Activated CD4-positive, alpha-beta T cell treated with anti-CD3 and anti-CD28 coated beads for 4 hours (primary cell): ENCODE measurements at places on chromosomes 2 and 18.

- no peak for DNase-seq
Observed at GRCh38 chr2:217858519-217859491, 144.0 kb downstream of the TNS1 start.

GRCh38 chr2:190020720-190021119, 41.8 kb downstream of the MSTN start:
- no peak for DNase-seq

DNA sequence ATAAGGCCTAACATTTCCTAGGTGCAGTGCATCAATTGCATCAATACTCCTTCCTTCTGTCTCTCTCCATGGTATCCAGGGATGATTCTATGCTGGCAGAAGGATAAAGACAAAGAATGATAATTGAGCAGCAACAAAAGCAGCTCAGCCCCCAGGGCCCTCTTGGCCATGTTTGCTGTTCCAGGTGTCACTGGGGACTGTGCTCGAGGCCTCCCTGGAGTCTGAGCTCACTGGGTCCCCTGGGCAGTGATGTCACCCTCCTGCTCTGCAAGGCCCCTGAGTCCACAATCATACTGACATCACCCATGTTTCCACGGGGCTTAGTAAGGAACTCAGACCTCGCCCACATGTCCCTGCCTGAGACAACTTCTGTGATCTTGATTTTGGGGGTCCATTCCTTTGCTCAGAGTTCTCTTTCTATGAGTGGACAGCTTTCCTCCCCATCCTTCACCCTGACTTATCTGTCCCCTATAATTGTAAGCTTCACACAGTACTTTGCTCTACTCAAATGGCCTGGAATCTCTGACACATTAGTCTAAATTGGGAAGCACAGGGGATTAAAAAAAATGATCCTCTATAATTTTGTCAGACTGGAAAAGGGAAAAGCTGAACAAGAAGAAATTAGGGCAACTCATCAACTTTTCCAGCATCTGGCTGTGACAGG, 15.8 kb upstream of the EXOC6B start:
- no peak for DNase-seq

GRCh38 chr18:77700051-77700450, 450.4 kb downstream of the GALR1 start:
- DNase-seq = no peak

DNA sequence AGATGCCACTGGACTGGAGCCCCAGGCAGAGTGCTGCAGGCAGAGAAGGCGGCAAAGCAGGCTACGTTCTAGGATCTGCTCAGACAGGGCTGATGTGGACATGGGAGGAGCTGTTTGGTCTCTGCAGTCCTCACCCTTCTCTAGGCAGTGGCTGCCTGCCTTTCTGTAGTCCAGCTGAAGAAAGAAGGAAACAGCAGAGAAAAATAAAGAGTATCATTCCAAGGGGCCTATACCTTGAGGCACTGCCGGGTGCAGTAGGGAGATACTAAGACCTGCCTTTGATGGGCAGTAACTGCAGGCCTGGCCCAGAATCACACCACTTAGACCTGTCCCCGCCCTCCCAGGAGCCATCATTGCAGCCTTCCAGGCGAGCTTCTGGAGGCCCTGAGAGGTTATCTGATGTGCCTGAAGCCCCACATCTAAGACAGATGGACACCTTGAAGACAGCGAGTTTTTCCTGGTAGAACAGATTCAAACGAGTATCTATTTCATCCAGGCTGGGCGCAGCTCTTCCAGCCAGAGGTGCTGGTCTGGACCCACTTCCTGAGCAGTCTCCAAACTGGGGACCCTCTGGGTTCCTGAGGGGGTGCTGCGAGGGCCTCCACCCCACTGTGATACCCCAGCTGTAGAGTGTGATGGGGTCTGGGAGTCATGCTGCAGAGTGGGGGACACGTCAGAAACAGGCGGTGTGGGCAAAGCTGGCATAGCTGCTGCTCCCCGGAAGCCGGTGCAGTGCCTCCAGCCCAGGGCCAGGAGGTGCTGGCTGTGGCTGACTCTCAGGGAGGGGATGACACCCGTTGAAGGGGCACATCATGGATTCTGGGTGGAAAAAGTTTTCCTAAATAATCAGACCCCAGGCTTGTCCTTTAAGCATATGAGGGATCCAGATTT, 87.3 kb upstream of the OTOS start:
- no peak for DNase-seq

- no peak for DNase-seq
Observed at GRCh38 chr2:15069149-15069548, 436.6 kb downstream of the LRATD1 start.

- no peak for DNase-seq
Observed at GRCh38 chr2:150485114-150485870, 2.2 kb downstream of the RND3 start.

DNA sequence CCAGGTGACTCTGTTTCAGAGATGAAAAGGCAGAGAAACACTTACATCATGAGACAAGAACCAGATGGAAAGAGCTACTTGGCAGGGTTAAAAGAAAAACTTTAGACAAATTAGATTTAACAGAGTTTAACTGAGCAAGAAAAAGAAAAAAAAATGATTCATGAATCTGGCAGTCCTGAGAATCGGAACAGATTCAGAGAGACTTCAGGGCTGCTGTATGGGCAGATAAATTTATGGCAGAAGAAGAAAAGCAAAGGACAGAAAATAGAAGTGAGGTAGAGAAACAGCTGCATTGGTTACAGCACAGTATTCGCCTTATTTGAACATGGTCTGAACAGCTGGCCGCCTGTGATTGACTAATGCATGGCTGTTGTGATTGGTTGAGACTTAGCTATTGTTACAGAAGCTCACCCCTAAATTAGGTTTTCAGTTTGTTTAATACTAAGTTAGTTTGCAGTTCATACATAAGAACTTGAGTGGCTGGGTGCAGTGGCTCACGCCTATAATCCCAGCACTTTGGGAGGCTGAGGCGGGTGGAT, 43.0 kb upstream of the RHOB start:
- no peak for DNase-seq

DNA sequence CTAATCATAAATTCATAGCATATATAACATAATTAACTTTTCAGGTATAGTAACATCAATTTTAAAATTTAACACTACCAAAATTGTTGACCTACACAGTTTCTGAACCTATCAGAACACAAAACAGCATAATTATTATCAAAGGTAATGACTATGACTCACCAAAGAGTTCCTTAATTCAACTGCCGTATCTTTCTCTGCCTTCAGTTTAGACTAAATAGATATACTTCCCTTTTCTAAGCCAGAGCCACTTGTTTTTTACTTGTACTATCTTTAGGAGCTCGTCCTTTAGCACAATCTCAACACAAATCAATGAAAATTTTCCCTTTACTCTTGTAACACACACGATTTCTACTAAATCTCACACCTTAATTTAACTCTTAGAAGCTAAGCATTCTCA, 54.4 kb downstream of the CCDC88A start:
- no peak for DNase-seq

- DNase-seq = peak; percentile 15
Observed at GRCh38 chr2:110678457-110679336, 834 bp upstream of the BUB1 start.

DNA sequence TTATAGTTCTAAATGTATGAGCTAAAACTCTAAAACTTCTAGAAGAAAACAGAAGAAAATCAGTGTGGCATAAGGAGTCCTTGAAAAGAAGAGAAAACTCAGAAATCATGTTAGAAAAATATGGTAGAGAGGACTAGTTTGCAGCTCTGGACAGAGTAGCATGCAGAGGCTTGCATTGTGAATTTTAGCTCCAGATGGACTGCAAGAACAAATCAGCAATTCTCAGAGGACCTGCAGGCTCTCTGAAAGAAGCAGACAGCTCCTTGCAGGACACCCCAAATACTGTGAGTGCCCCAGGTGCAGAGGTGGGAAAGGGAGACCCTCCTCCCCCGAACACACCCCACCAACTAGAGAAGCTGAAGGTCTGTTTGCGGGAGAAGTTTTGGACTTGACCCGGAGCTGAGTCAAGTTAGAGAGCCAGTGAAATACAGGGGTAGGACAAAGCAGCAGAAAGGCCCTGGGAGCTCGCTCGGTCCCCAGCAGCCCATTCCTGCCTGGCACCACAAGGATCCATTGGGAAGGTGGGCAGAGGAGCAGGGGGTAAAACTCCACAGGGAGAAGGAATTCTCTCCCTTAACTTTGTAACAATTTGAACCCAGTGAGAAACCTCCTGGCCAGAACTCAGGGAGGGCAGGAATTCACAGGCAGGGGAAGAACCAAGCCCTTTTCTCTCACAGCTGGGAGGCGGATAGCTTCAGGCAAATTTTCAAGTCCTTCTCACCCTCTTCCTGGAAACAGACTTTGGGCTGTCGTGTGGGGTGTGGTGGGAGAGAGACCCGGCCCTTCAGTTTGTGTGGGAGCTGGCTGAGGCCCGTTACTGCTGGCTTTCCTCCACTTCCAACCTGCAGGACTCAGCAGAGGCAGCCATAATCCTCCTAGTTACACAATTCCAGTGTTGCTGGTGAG, 216.2 kb upstream of the SLC35G4 start:
- DNase-seq = no peak

DNA sequence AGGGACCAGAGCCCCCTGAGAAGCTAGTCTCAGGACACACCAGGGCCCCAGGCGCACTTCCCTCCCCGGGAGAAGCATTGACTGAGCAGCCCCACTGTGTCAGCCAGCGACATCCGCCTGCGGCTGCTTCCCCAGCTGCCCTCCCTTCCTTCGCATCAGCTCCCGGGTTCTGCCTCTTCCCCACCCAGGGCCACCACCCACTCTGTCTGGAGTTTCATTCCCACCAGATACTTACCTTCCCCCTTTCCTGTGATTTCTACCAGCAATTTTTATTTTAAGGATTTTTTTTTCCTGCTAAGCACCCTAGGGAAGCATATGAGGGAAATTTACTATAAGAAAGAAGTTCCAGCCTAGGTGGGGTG, 99.2 kb downstream of the SMAD7 start:
- DNase-seq = no peak

DNA sequence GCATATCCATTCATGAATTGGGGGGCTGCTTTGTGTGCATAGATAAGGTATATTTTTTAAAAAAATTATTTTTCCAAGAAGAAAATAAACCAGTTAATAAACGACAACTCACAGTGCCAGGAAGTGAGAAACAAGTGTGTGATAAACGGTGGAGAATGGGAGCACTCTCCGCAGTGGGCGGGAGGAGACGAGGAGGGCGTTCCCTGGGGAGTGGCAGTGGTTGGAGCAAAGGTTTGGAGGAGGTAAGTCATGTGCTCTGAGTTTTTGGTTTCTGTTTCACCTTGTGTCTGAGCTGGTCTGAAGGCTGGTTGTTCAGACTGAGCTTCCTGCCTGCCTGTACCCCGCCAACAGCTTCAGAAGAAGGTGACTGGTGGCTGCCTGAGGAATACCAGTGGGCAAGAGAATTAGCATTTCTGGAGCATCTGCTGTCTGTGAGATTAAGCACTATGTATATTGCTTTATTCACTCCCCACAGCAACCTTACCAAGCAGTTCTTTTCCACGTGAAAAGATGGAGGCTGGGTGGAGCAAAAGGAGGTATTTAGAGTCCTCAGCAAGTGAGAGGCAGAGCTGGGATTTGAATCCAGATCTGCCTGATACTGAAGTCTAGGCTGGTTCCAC, 27.0 kb upstream of the CASP8 start:
- peak; percentile 84 for DNase-seq

- DNase-seq = peak; percentile 58
Observed at GRCh38 chr2:54574107-54574859, 118.2 kb downstream of the SPTBN1 start.

DNA sequence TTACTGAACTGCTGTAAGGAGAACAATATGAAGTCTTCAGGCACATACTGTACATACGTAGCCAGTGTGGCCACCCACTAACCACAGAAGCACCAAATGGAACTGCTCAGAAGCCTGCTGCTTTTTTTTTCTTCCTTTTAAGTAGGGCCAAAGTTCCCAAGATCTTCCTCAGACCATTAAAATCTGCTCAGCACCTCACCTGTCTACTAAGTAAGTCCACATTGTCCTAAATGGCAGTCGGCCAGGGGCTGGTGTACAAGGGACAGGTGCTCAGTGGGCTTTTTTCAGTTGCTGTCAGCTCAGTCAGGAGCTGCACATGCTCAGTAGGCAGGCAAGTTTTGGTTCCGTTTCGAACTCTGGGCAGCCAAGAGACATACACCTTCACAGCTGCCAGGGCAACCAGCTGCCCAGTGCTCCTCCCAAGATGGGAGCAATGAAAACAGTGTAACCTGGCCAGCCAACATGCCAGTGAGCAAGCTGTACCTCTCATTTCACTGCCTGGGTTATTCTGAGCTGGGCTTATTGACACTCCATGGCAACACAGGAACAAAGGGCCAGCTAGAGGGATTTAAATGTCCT, 86.1 kb downstream of the ACVR1 start:
- DNase-seq = no peak

GRCh38 chr18:34153711-34154110, 71.0 kb downstream of the NOL4 start:
- no peak for DNase-seq

DNA sequence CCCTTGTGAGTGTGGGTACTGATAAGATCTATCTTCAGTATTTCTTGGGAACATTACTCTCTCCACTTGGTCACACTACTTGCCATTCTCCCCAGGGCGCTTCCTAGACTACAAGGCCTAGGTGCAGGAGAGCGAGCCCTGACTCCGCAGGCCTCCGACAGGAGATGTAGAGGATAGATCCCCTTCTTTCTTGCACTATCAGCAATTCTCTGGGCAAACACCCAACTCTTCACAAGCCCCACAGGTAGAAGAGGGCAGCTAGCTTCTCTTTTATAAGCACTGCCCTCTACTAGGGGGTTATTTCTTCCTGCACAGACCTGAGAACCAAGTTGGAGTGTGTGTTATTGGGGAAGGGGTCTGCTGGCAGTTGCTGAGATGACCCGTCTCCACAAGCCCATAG, 10.7 kb upstream of the RMDN2 start:
- no peak for DNase-seq

DNA sequence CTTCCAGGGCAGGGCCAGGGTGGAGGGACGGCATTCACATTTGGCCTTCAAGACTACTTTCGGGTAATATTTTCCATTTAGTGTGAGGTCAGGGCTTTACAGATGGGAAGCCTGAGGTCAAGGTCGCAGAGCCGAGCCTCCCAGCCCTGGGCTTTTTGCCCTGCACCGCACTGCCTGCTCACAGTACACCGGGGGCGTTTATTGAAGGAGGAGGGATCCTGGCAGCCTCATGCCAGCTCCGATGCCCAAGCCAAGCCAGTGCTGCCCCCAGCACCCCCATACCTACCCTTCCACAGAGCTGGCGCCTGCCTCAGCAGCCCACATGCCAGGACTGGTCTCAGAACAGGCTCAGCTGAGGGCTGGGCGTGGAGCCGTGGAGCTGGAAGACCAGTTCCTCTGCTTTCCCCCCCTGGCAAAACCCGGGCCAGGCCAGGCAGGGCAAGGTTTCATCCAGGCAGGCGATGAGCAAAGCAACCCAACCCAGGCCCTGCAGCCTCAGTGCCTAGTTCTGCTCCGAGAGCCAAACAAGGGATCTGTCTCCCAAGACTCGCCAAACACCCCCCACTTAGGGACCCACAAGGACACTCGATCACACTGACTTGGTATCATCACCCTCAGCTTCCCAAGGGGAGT, 11.9 kb downstream of the SDC1 start:
- DNase-seq = no peak

DNA sequence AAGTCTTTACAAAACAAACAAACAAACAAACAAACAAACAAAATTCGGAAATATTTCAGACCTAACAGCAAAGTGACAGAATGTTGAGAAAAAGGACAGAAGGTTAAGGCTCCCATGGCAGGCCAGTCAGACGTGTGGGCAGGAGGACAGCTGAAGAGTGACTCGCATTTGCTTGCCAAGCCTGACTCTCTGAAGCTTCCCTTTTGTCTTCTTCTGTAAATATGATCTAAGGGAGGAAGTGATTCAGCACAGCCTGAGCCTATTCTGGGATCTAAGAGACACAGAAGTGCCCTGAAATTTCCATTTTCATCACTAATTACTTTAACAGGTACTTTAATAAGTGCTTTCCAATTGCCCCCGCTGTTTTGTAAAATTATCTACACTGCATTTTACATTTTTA, 134.0 kb upstream of the LYPD1 start:
- no peak for DNase-seq
